ENCODE measurements at places on chromosomes 3 and 15. TPM values are rescaled to one million over a fixed set of nuclear protein-coding genes. Genes with fewer than 3 reads are reported as not detected.

CCR9 gene
- not detected for polyA plus RNA-seq

DNAJA4 gene
- polyA plus RNA-seq = 77.5 TPM

AMIGO3 gene
- 4.8 TPM for polyA plus RNA-seq

ADAMTS7 gene
- polyA plus RNA-seq = 19.9 TPM

SETD2 gene
- polyA plus RNA-seq = 35.8 TPM

PLA2G4E gene
- 1.8 TPM for polyA plus RNA-seq

AP3B2 gene
- polyA plus RNA-seq = 0.59 TPM

RTP3 gene
- 0.25 TPM for polyA plus RNA-seq

DNAJB11 gene
- 34.2 TPM for polyA plus RNA-seq

Data from hindlimb muscle (tissue), 1 donor.